Stimulated activated naive CD8-positive, alpha-beta T cell treated with anti-CD3 and anti-CD28 coated beads, Interleukin-15, Interleukin-2, amounts not matched to agents 100 U/mL and 50 U/mL, for 24 hours (primary cell): ENCODE measurements at places on chromosomes 1 and 21.
A peak's percentile ranks its signal among the peaks of the same experiment; 100 is the strongest.

GRCh38 chr1:156448134-156448967 lies 52.2 kb downstream of the MEF2D start:
- DNase-seq = no peak

DNA sequence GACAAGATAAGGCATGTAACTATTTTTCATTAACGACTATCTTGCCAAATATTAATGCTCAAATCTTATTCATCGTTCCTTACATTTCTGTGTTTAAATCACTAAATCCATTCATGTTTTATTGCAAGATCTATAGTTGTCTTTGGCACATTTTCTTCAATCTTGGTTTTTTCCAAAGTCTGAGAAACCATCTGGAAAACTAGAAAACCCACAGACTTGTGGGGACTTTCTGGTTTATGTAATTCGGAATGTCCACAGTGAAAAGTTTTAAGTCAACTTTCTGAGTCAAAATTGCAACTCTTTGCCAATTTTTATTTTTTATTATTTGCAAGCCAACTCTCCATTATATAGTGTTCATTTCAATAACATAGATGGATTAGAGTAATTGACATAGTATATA lies 520.8 kb upstream of the ADAMTS5 start:
- no peak for DNase-seq

GRCh38 chr1:16215882-16216753 lies 3.7 kb upstream of the ARHGEF19 start:
- DNase-seq = peak; percentile 76

DNA sequence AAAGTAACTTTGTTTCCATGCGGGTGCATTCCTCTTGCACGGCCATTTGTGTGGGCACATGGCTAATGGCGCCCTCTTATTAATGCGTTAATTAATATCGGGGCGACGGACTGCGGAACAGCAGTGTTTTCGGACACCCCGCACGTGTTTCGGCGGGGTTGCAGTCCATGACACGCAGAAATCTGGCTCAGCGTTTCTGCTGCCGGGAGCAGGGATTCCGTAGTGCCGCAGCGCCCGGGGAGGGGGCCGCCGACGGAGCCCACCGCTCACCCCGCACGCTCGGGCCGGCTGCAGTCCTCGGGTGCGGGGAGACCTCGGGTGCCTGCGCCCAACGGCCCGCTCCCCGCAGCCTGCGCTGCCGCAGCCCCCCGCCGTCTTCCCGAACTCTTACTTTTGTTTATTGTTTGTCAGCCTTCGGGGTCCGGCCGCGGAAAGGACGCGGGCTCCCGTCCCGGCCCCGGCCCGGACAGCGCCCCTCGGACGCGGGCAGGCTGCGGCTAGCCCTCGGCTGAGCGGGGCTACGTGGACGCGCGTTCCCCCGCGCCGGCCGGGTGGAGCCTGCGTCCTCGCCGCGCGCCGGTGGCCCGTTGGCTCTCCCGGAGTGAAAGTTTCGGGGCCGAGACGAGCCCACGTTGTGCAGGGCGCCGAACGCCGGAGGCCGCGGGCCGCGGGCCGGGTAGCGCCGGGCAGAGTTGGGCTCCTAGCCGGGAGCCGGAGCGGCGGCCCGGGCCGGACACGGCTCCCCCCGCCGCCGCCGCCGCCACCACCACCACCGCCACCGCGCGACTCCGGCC lies 849 bp downstream of the NFIA start:
- DNase-seq = peak; percentile 30

- DNase-seq = no peak
Observed at GRCh38 chr1:58608945-58609344, 31.9 kb upstream of the TACSTD2 start.

DNA sequence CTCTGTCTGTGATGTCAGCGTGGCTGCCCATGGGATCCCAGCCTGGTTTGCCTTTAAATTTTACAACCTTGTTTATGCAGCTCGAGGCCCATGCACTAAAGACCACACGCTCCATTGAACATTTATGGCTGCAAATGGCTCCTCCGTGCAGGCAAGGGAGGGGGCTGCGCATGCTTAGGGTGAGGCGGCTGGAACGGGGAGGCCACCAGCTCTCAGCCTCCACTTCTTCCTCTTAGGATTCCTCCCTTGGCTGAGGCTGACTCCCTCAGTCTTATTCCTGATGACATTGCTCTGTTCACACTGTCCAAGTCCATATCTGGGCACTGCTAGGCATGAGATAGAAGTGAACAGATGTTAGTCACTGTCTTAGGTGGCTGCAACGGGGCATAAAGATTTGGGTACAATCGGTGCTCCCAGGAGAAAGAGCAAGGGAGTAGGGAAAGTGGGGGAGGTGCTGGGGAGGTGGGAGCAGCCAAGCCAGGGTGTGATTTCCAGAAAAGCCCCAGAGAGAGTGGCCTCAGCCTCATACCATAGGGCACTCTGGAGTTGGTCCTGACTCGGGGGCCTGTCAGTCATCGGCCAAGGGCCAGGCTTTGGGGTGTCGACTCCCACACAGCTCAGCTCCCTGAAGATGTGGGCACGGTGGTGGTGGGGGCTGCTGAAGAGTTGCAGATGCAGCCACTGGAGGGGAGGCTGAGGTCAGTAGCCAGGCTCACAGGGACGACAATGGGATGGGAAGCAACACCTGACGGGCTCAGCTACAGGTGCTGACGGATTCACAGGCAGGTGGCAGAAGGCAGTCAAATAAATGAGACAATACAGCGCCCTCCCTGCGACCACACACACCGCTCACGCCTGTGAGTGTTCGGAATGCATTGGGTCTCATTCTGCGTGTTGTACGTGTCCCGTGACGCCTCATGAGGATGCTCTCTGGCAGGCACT lies 37.3 kb upstream of the ACTL8 start:
- DNase-seq = no peak

DNA sequence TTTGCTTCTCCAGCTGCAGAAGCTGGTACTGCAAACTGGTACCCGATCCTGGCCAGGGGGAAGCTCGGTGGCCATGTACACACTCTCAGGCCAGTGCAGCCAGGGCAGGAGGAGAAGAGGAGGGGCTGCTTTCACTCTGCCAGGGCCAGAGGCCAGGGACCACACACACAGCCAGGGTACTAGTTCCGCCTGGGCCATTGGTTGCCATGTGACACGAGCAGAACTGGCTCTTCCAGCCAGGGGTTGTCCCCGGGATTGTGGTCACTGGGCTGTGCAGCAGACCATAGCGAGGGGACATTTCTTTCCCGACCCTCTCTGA lies 3.7 kb upstream of the SHISAL2A start:
- no peak for DNase-seq

DNA sequence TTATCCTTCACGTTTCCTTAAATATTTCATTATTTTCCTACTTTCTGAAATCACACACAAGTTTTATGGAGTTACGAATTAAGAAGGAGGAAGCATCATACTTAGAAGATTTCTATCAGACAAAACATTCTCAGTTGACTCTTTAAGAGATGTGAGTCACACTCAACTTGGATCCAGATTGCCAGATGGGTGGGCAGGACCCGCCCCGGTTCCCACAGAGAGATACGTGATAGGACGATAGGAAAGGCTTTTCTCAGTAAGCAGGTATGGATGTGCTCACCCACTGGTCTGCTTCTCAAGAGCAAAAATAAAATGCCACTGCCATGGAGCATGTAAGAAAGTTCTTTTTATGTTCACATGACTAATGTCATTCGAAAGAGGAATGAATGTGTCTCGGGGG lies 392.6 kb downstream of the MRPL39 start:
- DNase-seq = no peak

- no peak for DNase-seq
Observed at GRCh38 chr1:230925608-230926007, 53.1 kb downstream of the TTC13 start.

- DNase-seq = no peak
Observed at GRCh38 chr1:18932879-18933278, 23.6 kb downstream of the IFFO2 start.

GRCh38 chr1:14136881-14137280 lies 436.9 kb downstream of the PRDM2 start:
- DNase-seq = no peak

DNA sequence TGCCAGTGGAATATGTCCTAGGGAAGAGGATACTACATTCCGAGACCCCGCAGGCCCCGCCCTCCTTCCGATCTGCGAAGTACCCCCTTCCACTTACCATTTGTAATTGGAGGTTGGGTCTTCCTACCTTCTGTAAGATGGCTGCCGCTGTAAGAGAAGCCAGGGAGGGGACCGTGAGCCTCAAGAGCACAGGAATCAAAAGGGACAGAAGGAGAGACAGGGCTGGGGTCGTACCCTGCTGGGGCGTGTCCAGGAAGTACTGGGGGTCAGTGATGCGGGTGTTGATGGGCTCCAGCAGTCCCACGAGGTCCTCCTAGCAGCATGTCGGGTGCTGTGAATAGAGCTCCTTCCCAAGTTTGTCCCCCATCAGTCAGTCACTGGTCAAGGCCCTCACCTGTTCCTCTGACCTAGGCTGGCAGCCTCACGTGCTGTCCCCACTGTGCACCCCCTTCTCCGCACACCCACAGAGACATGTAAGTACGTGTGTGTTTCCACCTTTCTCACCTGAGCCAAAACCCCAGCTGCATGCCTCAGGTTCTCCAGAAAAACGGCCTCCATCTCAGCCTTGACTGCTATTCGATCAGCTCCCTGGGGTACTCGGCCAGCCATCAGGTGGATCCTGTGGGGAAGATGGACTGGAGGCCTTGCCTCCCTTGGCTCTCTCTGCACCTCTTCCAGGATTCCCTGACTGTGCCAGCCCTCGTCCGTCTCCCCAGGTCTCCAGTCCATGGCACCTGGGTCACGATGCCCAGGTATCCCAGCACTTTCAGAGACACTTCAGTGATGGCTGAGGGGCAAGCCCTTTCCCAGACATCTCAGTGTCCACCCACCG lies 1.8 kb downstream of the HYI start:
- DNase-seq = no peak

GRCh38 chr21:45889256-45889655 lies 92.3 kb upstream of the COL6A1 start:
- no peak for DNase-seq

DNA sequence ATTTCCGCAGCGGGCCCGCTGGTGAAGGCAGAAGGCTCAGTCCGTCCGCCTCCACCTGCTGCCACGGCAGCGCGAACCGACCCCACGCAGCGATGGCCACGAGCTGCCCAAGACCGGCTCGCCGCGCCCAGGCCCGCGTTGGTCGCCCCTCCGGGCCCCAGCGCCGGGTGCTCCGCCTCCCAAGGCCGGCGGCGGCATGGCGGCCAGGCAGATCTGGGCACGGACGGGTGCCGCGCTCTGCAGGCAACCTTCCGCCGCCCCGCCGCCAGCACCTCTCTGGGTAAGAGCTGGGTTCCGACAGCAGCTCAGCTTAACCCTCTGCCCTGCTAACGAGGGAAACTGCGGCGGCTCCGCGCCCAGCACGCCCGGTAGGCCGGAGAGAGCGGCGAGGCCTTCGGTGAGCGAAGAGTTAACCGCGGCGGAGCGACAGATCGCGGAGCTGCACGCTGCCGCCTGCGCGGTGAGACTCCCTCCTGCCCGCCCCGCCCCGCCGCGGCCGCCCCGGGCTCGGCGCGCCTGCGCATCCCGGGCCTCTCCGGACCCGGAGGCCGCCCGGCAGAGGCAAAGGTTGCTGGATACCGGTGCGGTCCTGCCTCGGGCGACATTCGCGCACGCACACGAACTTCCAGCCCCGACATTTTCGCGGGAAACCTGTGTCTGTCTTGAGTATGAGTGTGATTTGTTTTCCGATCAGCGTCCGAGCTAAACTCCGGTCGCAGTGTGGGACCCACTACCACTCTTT lies at the start of gene C1orf53:
Gene C1orf53, plus strand, starts transcription at position 177 of the 742 bp plus-strand sequence. Its CDS starts 20 bp downstream, at position 197.
- DNase-seq = peak; percentile 85

DNA sequence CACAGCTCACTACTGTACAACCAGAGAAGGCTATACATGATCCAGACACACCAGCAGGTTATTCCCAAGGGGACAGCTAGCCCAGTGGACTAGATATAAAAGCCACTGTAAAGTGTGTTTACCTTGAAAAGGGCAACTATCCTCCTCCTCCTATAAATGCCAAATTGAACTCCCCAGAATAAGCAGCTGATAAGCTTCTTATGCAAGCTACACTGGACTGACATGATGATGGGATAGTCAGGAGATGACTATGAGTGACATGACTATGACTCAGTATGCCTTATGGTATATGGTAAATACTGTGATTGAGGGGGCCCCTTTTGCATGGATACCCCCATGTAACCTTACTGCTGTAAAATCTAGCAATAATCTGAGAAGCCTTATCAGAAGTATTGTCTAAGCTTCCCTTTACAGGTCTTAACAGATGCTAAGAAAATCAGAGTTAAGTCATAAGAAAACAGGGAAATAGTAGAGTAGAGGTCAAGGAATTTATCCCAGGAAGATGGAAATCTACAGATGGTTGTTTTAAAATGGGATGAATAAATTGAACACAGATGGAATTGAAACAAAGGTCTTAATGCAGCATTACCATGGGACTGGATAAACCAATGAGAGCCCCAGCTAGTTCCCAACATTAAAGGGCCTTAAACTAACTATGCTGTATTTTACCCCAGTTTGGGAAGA lies 55.8 kb downstream of the TRIM33 start:
- DNase-seq = no peak

DNA sequence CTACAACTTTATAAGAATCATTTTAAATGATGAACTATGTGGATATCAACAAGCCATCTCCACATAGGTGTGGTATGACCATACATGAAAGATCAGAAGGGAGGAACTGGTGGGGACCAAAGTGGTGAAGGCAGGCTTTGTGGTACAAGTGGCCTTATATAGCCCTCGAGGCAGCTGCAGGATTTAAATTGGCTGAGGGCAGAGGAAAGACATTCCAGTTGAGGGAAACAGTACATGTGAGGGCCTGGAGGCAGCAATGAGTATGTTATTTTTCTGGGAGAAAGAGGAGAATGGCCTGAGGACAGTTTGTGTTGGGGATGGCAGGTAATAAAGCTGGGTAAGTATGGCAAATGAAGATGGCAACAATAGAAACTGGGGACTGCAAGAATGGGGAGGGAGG lies 17.1 kb downstream of the OSCP1 start:
- DNase-seq = no peak

GRCh38 chr21:21845901-21846300 lies 847.7 kb downstream of the NCAM2 start:
- no peak for DNase-seq

DNA sequence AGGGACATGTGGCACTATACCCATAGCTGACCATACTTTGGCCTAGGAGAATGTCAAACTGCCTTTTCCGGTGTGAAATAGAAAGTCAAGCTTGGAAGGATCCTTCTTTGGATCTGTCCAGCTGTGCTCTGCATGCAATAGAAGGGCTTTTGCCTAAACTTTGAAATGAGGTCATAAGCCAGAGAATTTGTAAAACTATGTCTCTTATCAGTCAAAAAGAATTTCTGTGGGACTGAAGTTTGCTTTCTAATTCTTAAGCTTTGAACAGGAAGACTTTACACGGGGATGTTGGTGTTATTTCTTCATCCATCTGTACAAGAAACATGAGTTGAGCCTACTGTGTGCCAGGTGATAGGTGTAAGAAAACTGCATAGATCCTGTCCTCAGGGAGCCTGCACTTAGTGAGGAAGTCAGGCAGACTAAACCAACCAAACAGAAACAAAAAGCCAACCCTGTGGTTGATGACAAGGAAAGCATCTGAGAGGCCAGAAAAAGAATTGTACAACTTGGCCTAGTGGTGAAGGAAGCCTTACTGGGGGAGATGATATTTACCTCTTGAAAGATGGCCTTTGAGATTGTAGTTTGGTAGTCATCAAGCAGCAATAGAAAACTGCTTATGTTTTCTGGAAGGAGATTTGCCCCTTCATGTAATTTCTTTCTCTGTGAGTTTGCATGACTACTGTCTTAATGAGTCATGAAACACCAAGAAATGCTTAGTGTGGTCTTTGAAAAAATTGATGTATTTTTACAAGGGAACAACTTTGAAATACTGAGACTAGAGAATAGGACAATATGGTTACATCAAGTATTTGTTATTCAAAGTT lies 24.8 kb downstream of the TGFB2 start:
- DNase-seq = no peak
